ENCODE measurements at places on chromosomes 7 and 10.

DNA sequence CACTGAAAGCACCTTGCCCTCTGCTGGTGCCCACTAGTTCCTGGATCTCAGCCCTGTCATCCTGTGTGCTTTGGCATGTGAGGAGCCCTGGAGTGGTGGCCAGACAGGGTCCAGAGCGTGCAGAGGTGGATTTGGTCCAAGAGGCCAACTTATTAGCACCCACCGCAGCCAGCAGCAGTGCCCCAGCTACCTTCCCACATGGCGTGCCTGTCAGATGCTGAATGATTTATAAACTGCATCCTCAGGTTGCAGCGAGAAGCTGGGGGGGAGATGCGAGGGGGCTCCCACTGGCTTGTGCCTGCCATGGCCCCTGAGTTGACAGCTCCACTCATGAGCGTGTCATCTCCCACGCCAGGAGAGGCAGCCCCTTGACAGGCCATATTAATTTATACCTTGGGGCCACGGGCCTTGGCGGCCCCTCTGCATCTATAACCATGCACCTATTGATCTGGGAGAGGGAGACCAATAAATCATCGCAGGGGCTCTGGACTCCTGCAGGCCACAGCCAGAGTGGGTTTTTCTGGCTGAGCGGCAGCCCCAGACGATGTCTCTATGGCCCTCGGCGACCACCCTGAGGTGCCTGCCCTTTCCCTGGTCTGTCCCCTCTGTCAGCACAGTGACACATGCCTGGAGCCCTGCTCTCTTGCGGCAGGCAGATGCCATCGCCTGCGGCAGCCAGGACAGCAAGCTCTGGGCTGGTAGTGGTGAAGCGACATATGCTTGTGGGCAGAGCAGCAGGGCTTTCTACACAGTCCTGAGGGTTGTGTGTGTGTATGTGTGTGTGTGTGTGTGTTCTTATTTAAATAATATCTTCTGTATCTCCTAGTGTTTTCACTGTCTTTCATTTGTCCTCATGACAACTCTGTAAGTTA, 120.8 kb downstream of the CDH23 start:
- DNase-seq = no peak

GRCh38 chr7:140176122-140176701, 571 bp downstream of the KDM7A start:
- no peak for DNase-seq

DNA sequence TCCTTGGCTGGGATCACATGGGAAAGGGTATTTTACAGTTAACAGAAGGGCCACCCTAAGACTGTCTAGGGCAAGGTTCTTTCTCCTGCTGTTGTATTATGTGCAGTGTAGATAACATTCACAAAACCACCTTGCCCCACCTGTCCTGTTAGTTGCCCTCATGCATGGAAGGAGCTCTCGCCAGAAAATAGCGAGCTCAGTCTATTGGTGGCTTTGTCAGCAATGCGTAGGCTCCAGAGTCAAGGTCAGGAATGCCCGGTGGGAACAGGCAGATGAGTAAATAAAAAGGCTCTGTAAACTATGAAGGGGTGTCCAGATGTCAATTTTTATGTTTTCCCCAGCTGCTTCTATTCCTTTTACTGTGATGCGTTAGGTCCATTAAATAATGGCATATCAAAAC, 107.1 kb upstream of the WDR11 start:
- no peak for DNase-seq

DNA sequence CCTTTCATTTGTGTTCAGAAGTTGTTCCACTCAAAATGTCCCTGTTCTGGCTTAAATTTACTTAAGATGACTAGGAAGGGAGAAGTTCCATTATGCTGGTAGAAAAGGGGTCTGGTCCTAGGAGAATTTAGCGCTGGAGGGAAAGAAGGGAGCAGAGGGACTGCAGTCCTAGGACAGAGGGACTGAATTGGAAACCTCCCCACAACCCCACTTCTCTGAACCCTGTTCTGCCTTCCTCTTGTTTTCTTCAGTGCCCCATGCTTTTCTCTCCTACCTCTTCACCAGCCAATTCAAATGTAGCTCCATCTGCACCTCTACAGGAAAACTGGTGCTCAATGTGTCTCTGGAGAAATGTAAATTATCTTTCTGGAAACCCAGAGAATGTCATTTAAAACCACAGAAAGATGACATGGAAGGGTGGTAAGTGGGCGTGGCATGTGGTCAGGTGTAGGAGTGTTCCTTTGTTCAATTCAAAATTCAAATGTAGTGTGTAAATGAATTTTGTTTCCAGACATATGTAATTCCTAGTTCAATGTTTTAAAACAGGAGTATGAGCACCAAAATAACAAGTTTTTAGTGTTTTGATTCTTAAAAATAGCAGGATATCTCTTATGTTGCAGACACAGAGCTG, 24.0 kb upstream of the RHOBTB1 start:
- DNase-seq = no peak

- DNase-seq = no peak
These were observed 9.7 kb upstream of the TNKS2 start for GRCh38 chr10:91788527-91788926.

- no peak for DNase-seq
These were observed 62.2 kb upstream of the TRIM8 start for GRCh38 chr10:102581981-102582580.

Measured in NCI-H1417 treated with DMSO at 0.1 percent for 48 hours (cell line).